ENCODE measurements at places on chromosomes 13 and 19.

- no peak for DNase-seq
Measured at GRCh38 chr19:19261350-19262189, 11.5 kb downstream of the TM6SF2 start.

GRCh38 chr13:44274771-44275205 is 98.8 kb upstream of the SERP2 start:
- DNase-seq: no peak

DNA sequence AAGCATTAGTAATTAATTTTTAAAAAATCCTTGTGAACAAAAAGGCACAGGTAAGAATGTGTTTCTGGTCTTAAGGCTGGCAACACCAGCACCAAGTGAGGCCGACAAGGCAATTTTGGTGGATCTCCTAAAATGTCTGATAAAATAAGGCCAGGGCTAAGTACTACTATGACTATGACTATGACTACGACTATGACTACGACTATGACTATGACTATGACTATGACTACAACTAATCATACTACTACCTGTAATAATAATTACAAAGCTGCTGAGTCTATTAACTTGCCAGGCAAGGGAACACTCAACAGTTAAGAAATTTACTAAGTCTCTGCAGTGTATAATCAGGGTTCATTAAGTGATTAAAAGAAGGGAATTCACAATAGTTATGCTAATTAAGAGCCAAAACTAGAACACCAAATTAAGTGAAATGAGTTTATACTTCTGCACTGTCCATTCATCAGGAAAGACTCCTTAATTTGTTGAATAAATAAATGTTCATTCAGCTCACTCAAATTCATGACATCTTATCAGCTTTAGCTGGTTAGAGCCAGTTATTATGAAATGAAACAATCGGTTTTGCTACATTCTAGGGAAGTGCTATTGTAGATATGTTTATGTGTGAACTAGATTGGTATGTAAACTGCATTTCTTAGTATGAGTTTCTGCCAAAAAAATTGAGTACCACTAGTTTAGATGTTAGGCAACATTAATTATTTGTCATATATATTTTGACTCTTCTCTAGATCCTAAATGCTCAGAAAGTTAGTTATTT is 1626.2 kb upstream of the PCDH20 start:
- DNase-seq: no peak

- DNase-seq: no peak
Measured at GRCh38 chr13:49584771-49585182, 581 bp downstream of the RCBTB1 start.

GRCh38 chr19:47098608-47099007 is 15.0 kb downstream of the ZC3H4 start:
- DNase-seq: no peak

DNA sequence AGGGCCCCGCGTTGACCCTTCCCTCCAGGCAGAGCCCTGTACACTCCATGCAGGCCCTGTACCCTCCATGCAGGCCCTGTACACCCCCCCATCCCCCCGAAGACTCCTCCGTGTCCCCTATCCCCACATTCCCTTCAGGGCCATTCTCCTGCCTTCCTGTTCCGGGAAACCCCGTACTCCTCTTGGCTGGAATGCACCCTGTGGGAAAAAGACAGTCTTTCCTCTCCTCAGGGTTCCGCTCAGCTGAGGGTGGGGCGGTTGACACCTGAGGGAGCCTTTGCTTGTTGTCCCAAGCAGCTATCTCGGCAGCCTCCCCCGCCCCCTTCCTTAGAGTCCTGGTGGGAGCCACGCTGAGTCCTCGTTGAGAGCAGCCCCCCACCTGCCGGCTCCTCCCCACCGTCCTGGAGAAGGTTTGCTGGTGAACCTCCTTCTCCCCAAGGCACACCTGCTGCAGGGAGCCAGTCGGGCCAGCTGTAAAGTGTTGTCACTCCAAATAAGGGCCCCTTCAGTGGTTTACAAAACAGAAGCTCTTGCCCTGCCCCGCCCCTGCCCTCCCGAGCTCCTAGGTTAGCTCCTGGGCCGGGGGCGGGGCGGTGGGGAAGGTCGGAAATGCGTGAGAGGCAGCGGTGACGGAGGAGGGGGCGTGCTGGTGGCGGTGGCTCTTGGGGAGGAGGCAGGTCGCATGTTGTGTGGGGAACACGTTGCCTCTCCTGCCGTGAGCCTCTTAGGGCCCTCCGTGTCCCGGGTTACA is 1.5 kb downstream of the GNA11 start:
- peak; percentile 81 for DNase-seq

DNA sequence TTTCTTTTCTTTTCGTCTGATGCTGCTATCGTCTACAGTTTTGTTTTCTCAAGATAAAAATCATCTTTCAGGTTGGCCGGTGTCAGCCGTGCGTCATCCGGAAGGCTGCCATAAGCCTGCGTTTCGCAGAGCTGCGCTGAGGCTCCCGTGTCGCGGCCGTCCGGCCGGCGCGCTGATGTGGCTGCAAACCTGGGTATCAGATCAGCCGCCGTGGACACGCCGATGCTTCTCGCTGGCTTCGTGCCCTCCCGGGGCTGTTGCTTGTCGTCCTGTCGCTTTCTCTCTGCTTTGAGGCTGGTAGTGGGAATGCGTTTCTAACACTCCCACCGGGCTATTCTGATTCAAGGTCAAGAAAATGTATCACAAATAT is 45.9 kb upstream of the TFDP1 start:
- DNase-seq: no peak

DNA sequence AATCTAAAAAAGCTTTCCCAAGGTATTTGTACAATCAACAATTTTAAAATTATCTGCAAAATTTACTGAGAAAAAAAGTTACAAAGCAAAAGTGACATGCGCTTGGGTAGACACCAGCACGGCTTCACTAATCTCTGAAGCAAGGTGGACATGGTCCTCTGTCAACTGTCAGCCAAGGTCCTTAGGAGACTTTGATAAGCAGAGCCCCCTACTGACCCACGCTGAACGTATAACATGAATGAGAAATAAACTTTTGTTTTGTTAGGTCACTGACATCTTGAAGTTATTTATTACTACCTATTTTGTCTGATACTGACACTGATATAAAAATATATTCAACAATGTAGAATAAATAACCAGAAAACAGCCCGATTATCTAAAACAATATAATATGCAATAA is 100.7 kb upstream of the OBI1 start:
- DNase-seq: no peak

- no peak for DNase-seq
Measured at GRCh38 chr13:45446181-45446580, 18.6 kb upstream of the COG3 start.

GRCh38 chr13:43331672-43332071 is 308.3 kb downstream of the DNAJC15 start:
- DNase-seq: no peak

- DNase-seq: no peak
Measured at GRCh38 chr13:27308941-27309340, 38.3 kb downstream of the RASL11A start.

DNA sequence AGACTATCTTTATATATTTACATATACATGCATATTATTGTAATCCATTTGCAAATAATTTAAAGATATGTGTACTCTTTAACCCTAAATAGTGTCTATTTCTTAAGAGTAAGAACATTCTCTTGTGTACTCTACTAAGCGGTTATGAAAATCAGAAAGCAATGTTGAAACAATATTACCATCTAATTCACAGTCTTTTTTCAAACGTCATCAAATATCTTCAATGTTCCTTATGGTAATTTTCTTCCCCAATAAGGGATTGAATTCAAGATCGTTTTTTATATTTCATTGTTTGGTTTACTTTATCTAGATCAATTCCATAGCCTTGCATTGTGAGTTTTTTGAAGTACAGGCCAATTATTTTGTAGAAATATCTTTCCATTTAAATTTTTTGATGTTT is 1647.4 kb upstream of the PRR20A start:
- DNase-seq: no peak

- DNase-seq: peak; percentile 64
Measured at GRCh38 chr19:4089400-4089908, 22.8 kb upstream of the ZBTB7A start.

DNA sequence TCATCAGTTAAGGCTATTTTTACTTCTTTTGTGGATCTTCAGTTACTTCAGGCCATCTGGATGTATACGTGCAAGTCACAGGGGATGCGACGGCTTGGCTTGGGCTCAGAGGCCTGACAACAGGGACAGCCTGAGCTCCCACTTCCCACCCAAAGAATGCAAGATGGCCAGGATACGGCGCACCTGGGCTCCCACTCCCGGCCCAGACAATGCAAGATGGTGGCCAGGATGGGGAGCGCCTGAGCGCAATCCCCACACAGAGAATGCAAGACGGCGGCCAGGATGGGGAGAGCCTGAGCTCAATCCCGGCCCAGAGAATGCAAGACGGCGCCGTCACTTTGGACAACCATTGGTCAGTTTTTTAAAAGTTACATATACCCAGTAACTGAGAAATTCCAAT is 25.3 kb upstream of the MIER2 start:
- no peak for DNase-seq

GRCh38 chr13:107907065-107907805 is 308.1 kb downstream of the LIG4 start:
- DNase-seq: no peak

DNA sequence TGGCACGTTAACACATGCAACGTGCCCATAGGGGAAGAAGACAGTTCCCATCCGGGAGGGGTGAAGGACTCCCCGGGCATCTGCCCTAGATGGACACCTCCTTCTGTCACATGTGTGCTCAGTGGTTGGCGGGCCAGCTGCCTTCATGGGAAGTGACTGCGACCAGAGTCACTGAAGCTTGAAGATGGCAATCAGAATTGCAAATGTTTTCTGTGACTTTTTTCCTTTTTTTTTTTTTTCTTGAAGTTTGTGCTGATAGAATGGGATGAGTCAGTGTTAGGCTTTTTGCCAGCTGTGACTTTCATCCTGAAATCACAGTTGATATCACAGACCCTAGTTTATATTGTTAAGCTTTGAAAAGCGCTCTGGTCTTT is 109.2 kb upstream of the MCF2L start:
- DNase-seq: no peak

- no peak for DNase-seq
Measured at GRCh38 chr19:33197591-33198000, 3.5 kb downstream of the LRP3 start.

GRCh38 chr13:75554464-75554863 is 4.9 kb downstream of the UCHL3 start:
- DNase-seq: no peak

DNA sequence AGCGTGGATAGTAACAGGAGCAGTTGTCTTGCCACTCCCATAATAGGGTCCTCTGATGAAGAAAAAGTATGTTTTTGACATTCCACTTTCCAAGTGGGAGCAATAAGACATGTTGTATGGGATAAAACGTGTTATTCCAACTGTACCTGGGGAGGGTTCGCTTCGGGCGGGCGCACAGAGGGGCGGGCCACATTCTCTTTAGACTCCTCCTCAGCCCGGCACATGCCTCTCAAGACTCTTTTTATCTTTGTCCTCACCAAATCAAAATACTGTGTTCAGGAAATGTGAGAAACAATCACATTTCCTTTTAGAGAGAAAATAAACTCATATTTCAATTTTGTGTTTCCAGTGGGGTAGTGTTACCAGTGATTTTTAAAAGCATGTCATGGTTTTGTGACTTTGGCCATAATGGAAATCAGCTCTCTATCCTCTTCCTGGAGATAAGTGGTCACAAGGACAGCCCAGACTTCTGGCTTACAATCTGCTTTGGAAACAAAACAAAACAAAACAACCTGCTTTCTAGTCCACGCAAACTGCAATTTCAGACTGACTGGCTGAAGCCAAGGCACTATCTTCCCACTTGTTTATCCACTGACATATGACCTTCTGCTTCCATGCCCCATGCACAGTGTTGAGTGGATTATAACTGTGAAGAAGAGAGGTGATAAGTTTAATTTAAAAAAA is 276.1 kb downstream of the NALCN start:
- no peak for DNase-seq

DNA sequence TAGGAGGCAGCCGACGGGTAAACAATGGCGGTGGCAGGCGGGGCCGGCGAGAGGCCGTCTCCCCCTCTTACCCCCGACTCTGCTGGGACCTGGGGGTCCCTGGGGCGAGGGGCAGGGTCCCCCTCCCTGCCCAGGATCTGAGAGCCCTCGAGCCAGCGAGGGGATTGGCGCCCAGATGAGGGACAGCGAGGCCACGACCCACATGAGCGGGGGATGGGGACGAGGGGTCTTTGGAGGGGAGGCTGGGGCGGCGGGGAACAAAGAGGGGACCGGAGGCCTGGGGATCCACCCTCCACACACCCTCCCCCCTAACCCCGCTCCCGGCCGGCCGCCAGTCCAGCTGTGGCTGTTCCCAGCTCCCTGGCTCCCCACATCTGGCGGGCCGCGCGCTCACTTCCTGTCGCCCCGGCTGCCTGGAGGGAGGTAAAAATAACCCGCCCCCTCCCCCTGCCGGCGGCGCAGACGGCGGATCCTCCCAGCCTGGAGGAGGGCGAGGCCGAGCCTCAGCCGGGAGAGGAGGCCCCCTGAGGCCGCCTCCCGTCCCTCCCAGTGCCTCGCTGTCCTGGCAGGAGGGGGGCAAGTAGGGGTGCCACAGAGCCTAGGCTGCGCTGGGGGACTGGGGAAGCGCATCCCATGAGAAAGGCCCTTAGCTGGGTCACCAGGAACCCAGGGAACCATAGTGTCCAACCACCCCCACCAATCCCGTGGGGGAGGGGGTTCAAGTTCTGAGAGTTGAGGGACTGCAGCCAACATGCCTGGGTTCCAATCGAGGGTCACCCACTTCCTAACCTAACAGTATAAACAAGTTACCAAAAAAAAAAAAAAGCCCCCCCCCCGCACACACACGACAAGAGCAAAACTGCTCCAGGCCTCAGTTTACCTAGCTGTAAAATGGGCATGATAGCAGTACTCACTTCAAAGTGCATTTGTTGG is 29.3 kb upstream of the NANOS3 start:
- DNase-seq: peak; percentile 90

GRCh38 chr19:43678512-43679261 is 8.7 kb upstream of the PLAUR start:
- DNase-seq: no peak

- peak; percentile 89 for DNase-seq
Measured at GRCh38 chr19:48325265-48325910, at the start of gene EMP3. TSS of gene EMP3 (plus strand) at chr19:48325552. CDS start at chr19:48326845, 1,293 bp downstream.

DNA sequence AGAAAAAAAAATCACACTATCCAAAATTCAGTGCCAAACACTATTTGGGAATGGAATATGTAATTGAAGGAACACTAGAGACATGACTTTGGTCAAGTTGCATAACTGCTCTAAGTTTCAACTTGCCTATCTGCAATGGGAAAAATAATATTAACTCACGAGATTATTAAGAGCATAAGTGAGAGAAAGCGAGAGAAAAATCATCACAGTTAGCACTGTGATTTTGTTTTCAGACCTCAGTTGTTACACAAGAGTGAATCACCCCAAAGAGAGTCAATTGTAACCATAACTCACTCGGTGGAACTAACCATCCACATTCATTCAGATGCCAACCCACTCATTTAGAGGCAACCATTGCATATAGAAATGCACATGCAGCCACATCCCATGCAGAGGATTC is 147.1 kb downstream of the NHLRC3 start:
- DNase-seq: no peak

GRCh38 chr13:113401452-113402415 is 37.8 kb upstream of the GRTP1 start:
- DNase-seq: no peak

- DNase-seq: no peak
Measured at GRCh38 chr19:49971991-49972411, 11.0 kb upstream of the SIGLEC11 start.

GRCh38 chr13:98222081-98222554 is 45.0 kb upstream of the RNF113B start:
- no peak for DNase-seq

All from CD4-positive, alpha-beta T cell treated with Interferon gamma for 1 hour (primary cell).